ENCODE measurements at places on chromosomes 6 and 20.

- DNase-seq = peak; percentile 58
These were observed 584 bp downstream of the PTK7 start for GRCh38 chr6:43076464-43077332.

DNA sequence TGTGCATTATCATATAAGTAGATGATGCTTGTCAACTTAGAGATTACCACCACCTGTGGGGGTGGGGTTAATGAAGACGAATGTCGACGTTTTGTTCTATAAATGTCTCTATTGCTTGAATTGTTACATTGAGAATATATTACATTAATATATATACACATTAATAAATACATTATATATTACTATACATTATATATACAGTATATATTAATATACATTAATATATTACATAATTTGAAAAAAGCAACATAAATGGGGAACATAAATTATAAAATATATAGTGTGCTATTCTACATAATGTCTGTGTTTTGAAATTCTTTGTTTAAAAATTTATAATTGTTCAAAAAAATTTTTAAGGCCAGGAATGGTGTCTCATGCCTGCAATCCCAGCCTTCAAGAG lies 81.1 kb downstream of the ALDH8A1 start:
- no peak for DNase-seq

GRCh38 chr6:408599-409102 lies 17.1 kb downstream of the IRF4 start:
- DNase-seq = peak; percentile 77

DNA sequence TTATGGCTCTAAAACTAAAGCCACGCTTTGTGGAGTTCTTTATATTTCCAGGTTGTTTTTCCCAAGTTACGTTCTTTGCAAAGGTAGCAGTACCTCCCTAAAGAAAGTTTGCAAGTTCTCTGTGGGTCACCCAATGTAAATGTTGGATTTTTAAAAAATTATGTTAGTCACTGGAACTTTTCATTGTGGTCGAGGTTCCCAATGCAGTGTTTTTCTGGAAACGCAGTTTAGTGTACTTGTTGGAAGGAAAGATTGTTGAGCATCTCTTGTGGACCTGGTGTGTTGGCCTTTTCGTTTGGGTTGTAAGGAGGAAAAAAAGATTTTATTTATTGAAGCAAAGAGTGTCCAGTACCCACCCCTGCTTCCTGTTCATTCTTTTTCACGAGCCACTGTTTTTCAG lies 1.4 kb downstream of the TOP1 start:
- DNase-seq = no peak

DNA sequence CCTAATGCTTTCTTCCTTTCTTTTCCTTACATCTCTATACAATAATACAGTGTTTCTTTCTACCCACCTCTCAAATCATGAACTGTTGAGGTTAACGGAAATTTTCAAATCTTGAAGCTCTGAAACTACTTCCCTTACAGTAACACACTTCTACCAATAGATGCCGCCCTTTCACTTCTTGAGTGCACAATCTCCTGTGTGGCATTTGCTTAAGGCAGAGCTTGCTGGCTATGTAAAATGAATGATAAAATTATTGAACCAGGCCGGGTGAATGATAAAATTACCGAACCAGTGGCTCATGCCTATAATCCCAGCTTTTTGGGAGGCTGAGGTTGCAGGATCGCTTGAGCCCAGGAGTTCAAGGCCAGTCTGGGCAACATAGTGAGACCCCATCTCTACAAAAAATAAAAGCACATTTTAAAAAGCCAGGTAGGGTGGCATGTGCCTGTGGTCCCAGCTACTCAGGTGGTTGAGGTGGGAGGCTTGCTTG lies 56.8 kb downstream of the KCNS1 start:
- DNase-seq = peak; percentile 35

GRCh38 chr6:36094753-36095496 lies 35.4 kb upstream of the MAPK13 start:
- peak; percentile 75 for DNase-seq

DNA sequence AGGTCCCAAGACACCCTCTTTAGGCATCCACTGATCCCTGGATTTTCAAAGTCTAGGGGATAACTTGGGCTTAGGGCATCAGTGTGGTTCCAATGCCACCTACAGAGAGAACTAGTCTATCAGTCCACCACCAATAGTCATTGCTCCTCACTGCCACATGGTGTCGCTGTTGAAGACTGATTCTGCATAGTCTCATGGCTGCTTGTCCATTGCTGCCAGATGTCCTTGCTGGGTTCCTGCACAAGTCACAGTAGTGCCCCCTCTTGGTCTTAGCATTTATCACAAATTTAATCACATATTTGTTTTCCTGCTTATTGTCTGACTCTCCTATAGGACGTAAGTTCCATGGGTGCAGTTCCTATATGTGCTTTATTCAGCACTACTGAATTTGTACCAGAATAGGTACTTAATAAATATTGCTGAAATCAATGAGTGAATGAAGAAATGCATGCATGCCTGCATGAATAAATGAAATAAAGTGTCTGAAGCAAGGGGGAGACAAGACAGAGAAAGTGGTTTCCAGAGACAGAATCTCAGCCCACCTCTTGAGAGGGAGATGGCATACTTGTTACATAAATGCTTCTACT lies 45.9 kb upstream of the RALY start:
- DNase-seq = no peak

GRCh38 chr6:74554041-74554440 lies 651.8 kb downstream of the COL12A1 start:
- no peak for DNase-seq

GRCh38 chr6:69875715-69876114 lies 9.4 kb downstream of the COL19A1 start:
- DNase-seq = no peak

GRCh38 chr20:47027042-47027441 lies 132.4 kb downstream of the EYA2 start:
- peak; percentile 49 for DNase-seq

GRCh38 chr6:17182961-17183360 lies 81.1 kb downstream of the STMND1 start:
- no peak for DNase-seq

DNA sequence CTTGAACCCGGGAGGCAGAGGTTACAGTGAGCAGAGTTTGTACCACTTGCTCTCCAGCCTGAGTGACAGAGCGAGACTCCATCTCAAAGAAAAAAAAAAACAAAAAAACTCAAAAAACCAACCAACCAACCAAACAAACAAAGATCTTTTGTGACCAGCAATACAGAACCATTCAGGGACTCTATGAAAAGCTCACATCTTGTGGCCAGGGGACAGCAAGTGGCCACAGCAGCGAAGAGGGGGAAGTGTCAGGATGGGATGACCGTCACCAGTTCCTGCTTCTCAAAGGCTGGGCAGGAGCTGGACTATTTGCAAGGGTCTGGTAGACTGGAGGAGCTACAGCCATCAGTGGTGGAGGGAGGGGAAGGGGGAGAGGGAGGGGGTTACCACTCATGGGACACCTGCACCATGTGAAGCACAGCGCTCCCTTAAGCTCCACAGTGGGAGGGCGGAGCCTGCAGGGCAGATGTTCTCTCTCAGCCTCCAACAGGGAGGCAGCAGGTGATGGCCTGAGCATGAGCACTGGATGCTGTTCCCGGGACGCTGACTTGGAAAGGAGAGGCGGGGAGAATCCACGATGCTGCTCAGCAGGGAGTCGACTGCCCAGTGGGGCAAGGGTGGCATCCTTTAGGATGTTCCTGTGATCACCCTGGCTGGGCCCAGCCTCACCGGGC lies 19.7 kb upstream of the ULBP3 start:
- DNase-seq = no peak

DNA sequence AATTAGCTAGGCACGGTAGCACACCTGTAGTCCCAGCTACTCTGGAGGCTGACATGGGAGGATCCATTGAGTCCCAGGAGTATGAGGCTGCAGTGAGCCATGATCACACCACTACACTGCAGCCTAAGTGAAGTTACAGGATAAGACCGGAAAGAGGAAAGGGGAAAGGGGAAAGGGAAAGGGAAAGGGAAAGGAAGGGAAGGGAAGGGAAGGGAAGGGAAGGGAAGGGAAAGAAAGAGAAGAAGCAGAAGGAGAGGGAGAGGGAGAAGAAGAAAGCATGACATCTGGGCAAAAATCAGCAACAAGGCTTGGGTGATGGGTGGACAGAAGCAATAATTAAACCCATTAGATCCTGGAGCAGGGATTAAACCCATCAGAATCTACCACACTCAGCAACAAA lies 101.7 kb upstream of the RAB32 start:
- DNase-seq = no peak

GRCh38 chr20:9203081-9203447 lies 134.2 kb downstream of the PLCB4 start:
- DNase-seq = no peak

GRCh38 chr20:10771435-10772140 lies 97.8 kb upstream of the JAG1 start:
- DNase-seq = no peak

DNA sequence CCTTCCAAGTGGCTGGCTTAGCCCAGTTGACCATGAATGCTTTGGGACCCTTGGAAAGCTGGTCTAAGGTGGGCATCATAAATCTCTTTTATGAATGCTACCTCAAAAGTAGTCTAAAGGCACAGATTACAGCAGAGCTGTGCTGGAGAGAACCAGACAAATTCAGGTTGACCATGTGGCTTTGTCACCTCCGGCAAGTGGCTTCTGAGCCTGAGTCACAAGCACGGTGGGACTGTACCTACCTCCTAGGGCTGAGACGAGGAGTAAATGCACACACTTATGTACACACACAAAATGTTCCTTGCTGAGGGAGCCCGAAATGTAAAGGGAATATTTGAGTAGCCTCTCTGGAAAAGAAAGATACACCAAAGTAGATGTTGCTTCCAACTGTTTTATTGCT lies 155.9 kb downstream of the NFATC2 start:
- DNase-seq = no peak

DNA sequence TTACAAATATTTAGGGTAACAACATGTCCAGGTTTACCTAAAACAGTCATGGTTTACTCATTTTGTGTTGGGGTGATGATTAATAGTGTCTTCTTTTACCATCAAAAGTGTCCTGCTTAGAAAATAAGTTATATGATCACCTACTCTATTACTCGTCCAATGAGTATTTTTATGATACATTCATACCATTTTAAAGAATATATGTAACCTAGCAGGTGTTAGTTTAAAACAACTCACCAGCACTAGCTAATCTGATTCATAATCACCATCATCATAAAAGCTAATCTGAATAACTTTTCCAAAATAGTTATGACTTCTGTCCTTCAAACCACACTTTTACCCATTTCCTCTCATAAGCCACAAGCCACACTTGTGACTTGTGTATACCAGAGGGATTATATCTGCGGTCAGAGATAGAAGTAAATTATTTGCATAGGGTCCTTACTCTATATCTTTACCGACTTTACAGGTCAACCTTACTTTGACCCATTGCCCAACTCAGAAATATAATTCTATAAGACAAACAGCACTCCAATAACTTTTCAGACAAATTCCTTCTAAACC lies 33.3 kb upstream of the NRN1 start:
- DNase-seq = no peak

GRCh38 chr6:84074988-84075781 lies 41.6 kb downstream of the MRAP2 start:
- DNase-seq = peak; percentile 33

DNA sequence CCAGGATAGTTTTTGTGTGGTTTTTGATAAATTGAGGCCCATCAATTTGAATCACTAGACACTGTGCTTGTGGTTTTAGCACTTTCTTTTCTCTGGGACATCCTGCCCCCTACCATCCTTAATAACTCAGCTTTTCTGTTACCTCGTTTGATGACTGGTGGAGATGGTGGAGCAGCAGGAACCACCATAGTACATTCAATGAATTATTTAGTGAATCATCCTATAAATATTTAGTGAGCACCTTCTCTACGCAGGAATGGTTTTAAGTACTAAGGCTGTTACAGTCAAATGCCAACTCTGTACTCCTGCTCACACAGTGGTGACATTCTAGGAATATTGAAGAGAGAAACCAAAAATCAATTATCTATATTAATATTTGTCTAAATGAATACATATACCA lies 585.2 kb downstream of the HAO1 start:
- DNase-seq = no peak

DNA sequence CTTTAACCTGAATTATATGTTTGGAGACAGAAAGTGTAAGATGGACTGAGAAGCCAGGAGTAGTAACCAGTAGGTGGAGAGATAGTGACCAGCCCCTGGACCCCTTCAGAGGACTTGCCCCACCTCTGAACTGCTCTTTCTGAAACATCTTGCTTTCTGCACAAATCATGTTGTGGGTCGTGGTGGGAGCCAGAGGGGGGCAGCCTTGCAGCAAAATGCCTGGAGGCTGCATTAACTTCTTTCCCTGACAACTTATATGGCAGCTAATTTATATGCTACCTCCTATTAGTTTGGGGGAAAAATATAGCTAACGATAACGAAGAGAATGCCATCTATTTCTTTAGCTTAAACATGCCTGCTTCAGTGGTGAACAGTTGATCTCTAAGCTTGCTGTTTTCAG lies 859.8 kb downstream of the MAFB start:
- DNase-seq = peak; percentile 51

DNA sequence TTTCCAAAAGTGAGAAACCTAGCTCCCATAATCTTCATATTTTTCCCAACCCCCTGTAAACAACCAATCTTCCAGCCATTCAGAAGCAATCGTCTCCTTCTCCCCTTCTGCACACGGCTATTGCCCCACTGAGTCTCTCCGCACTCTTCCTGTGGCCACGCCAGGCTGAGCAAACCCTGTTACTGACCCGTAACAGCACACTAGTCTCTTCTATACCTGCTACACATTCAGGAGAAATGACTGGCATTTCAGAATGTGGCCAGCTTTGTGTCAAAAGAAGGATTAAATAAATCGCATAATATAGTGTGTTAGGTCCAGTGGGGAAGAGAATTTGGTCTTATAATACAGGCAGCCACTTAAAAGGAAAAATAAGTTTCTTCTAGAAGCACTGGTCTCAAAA lies 41.4 kb downstream of the ECT2L start:
- no peak for DNase-seq

- DNase-seq = peak; percentile 42
These were observed 85.5 kb upstream of the C20orf144 start for GRCh38 chr20:33576432-33577125.

DNA sequence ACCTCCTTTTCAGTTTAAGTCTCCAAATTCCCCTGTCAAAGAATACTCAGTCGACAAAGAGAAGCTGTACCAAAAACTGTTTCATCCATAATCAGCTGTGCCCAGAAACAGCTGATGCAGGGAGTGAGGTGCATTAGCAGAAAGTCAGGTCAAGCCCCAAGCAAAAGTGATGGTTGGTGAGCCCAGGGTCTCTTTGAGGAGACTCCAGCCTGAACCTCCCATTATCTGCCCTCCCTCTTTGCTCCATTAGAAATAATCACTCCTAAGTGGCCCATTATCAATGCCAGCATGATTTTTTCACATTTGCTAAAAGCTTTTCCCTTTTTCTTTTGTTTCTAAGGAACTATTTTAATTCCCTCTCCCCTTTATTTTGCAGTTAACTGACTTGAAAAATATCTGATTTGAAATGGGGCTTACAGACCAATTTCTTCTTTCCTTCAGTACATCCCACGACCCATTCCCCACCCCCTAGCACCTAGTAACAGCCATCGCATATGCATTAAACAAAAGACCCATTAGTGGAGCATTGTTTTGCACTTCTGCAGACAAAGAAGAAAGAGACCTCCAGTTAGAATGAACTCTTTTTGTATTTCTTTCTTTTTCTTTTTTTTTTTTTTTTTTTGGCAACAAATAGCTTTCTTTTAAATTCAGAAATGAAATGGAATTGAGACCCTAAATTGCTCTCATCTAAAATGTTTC lies 257.0 kb downstream of the GRIK2 start:
- no peak for DNase-seq

GRCh38 chr20:19922716-19923115 lies 94.4 kb upstream of the NAA20 start:
- no peak for DNase-seq

All from left hindlimb (tissue), 1 donor.